ENCODE measurements at places on chromosomes 5 and 9. TPM values are rescaled to one million over a fixed set of nuclear protein-coding genes. Genes with fewer than 3 reads are reported as not detected.
A peak's percentile ranks its signal among the peaks of the same experiment; 100 is the strongest.

The DOCK2 gene
- 171 TPM for total RNA-seq

GRCh38 chr9:135990468-135991429, 29.6 kb upstream of the UBAC1 start:
- peak; percentile 65 for DNase-seq

The CCDC180 gene
- 17.8 TPM for total RNA-seq

DNA sequence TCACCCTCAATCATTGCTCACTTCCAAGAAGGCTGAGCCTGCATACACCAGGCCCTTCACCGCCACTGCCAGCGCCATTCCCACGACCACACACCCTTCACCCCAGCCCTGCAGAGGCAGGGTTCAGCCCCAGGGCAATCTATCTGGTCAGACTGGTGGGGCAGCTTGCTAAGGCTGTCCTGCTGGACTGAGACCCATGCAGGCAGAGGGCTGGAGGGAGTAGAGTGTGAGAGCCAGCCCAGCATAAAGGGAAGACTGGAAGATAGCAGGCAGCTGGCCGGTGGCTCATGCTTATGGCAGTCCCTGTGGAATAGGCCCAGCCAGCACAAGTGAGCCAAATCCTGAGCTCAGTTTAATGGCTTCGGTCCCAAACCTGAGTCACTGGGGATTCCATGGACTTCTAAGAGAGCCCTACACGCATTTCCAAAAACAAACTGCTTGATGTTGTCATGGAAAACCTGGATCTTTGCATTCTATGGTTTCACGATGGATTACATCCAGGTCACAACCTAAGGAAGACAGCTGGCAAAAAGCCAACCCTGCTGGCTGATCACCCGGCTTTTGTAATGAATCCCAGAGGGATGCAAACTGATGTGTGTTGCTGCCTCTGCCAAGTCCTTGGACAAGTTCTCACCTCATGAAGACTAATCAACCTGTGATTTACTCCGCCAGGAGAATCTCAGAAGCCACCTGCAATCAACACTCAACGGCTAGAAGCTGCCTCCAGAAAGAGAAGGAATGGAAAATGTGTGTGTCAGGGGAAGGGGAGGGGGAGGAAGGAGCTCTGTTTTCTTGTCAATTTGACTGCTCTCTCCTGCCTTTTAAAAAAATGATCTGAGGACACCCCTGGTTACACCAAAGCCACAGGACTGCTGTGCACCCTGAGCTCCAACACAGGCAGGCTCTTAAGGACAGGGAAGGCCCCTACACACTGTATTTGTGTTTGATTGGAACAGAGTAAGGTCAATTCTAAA, 143.6 kb downstream of the LHFPL2 start:
- no peak for DNase-seq

DNA sequence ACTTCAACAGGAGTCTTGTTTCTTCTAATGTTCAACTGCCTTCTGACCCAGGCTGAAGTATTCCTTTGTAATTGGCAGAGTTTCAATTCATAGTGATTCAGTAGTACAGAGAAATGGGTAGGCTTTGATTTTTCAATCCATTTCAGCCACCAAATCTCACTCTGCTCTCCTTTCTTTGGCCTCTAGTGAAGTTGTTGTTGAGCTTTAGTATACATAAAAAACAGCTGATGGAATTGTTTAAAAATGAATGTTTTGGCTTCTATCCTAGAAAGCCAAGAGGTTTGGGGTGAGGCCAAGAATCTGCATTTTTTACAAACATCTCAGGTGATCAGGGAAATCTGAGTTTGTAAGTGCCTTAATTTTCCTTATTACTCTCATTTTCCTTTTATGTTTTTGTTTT, 182.9 kb upstream of the MAP1B start:
- no peak for DNase-seq

The PCAT7 gene
- not detected for total RNA-seq

DNA sequence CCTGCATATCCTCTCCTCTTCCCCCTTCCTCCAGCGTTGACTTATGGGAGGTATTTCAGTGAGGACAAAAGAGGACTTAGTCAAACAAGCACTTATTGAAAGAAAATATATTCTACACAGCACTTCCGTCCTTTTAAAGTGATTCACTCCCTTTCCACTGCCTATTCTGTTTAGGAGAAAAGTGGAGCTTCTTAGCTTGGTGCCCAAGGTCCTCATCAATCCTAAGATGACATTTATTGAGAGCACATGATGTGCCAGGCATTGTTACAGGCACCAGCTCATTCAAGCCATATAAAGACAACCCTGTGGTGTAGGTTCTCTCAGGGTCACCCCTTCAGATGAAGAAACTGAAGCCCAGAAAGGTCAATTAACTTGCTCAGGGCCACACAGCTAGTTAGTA, 95.9 kb downstream of the KCNIP1 start:
- no peak for DNase-seq

GRCh38 chr5:59458966-59459729, 434.4 kb downstream of the PDE4D start:
- no peak for DNase-seq

- DNase-seq = no peak
These were observed 50.2 kb downstream of the FAM114A2 start for GRCh38 chr5:153988510-153988909.

GRCh38 chr5:154031937-154032489, 6.7 kb downstream of the FAM114A2 start:
- DNase-seq = no peak

The PCSK5 gene
- 19.9 TPM for total RNA-seq

GRCh38 chr5:120304663-120305062, 159.4 kb upstream of the PRR16 start:
- no peak for DNase-seq

DNA sequence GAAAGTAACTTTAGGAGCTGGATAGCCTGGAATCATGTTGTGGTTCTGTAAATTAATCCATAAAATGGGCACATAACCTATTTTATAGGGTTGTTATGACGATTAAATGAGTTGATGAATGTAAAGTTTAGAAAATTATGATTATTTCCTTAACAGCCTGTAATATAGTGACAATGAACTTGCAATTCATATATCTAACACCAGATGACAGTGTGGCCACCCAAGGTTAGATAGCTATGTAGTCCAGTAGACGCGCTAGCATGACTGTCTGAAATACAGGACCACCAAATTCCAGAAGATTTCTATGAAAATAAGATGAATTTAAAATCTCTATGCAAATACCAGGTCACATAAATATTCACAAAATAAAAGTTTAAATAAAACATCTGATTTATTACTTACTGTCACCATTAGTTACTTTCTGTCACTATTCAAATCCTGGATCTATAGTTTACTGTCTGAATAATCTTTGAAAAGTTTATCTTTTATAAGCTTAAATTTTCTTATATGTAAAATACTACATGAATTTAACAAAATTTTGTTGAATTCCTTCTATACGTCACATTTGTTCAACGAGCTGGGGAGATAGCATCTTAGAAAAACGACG, 26.1 kb upstream of the MACIR start:
- no peak for DNase-seq

The SH3PXD2B gene
- total RNA-seq = 0.47 TPM

DNA sequence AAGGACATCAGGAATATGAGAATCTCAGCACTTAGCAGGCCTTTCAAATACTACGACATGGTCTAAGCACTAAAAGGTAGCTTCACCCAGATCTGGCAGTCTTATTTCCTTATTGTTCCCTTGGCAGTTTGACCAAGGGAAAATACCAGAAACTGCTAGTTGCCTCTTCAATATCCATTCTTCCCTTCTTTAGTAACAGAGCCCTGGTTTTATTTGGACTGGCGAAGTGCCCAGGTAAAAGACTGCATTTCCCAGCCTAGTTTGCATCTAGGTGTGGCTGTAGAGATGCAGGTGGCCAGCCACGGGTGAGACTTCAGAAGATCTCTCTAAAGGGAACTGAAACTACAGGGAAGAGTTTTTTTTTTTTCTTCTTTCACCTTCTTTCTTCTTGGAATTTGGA, 21.6 kb downstream of the DMRT2 start:
- DNase-seq = no peak

GRCh38 chr9:38639577-38639940, 19.2 kb upstream of the ANKRD18A start:
- no peak for DNase-seq

- no peak for DNase-seq
These were observed 24.0 kb downstream of the DCTN4 start for GRCh38 chr5:150734579-150735384.

DNA sequence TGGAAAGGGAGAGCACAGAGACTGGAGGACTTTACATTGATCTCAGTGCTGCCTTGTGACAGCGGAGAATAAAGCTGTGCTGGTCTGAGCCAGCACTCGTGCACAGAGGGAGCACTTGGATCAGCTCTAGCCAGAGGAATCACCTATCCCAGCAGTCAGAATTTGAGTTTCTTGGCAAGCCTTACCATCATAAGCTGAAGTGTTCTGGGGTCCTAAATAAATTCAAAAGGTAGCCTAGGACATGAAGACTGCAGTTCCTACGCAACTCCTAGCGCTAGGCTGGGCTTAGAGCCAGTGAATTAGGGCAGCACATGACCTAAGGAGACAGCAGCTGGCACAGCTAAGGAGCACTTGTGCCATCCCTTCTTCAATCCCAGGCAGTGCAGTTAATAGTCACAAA, 119.5 kb downstream of the HMHB1 start:
- no peak for DNase-seq

DNA sequence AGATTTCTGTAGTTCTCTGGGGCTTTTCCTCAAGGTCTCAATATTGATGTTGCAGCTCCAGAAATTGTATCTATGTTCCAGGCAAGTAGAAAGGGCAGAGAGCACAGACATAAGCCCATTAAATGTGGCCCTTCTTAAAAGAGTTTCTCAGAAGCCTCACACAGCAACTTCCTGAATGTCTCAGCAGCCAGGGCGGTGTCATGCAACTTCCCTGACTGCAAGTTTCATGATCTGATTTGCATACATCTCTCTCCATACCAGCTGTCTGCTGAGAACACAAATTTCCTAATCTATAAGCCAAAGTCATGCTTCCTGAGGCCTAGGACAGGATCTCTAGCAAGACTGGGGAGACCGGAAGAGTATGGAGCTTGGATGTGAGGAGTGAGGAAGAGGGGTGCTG, 13.0 kb downstream of the RGS7BP start:
- DNase-seq = no peak

The GLRA1 gene
- not detected for total RNA-seq

GRCh38 chr5:127521138-127521770, 3.8 kb downstream of the PRRC1 start:
- no peak for DNase-seq

The PCDHA3 gene
- not detected for total RNA-seq

GRCh38 chr5:60916646-60917045, 28.2 kb downstream of the ERCC8 start:
- DNase-seq = no peak

GRCh38 chr5:176879663-176880361, 19.3 kb downstream of the HK3 start:
- DNase-seq = no peak

The FREM1 gene
- not detected for total RNA-seq

- no peak for DNase-seq
These were observed 207.8 kb upstream of the MAP3K1 start for GRCh38 chr5:56607551-56607950.

DNA sequence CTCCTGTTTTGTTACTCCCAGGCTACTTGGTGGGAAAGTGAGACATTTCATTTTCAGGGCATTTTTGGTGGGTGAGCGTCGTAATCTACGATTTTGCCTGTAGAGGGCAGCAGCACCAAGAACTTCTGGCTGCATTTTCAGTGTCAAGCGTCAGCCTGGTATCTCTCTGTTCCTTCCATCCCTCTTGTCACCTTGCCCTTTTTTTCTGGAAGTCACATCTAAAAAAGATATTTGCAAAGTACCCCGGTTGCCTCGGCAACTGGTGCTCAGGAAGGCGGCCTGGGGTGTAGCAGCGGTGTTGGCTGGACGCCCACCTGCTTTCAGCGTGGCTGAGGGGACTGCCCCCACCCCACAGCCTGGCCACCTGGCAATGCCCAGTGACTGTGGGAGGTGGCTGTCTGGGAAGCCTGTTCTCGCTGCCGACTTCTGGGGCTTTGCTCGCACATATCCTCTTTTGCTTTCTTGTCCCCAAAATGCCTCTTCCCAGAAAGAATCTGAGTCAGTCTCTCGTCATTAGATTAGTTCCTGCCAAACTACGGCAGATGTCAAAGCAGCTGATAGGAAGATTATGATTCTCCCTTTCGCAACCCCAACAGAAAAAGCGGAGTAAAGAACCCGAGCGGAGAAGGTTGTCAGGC, 84.5 kb downstream of the ACER2 start:
- no peak for DNase-seq

DNA sequence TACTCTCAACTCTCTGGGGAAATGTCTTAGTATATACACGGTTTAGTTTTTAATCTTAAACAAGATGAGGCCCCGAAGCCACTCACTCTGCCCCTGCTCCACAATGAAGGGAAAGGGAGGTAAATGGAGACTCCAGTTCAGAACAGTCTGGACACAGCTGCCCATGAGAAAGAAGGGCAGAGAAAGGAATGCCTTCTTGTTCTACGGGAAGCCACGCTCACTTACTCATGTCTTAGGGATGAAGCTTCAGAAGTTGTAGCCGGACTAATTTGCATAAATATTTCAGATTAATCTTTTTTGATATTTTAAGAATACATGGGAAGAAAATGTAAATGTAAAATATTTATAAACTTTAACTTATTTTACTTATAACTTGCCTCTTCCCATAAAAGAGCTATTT, 94.0 kb downstream of the COL23A1 start:
- DNase-seq = no peak

DNA sequence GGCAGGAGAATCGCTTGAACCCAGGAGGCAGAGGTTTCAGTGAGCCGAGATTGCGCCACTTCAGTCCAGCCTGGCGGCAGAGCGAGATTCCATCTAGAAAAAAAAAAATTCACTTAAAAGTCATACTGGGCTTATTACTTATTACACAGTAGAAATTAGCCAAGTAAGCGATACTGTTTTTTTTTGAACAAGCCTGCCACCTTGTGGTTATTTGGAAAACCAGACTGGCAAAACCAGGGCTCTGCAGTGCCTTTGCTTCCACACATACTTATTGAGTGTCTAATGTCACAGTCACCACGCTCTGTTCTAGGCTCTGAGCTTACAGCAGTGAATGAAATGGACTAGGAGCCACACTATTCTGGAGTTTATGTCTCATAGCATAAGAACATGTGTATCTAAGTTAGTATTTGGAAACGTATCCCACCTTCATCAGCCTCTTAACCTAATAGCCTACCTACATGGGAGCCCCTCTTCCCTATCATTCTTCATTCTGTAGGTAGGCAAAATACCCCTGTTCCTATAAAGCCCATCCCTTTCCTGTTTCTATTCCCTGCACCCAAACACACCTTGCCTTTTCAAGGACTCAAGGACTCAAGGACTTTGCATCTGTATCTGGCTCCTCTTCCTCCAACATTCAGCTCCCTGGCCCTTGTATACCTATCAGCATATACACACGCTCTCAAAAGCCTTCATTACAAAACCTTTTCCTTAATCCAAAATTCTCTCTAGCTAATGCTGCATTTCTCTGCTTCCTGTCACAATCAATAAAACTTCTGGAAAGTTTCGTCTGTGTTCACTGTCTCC, 13.9 kb upstream of the BASP1 start:
- DNase-seq = no peak

DNA sequence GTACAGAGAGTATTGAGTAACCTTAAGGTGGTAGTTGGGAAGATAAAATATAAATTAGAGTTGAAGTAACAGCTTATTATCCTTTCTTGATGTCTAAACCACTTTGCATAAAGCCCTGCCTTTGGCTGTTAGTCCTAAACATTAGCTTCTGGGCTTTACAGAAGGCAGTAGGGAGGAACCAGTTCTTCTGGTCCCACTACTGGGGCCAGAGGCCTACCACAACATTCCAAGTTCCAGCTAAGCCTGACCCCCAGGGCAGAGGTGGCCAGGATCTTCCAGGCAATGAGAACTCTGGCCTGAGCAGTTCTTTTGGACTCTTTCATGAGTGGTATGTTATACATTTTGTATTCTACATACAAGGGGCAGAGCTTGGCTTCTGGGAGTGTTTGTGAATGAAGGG, 26.1 kb downstream of the DNAI1 start:
- no peak for DNase-seq

- no peak for DNase-seq
These were observed 8.3 kb upstream of the COMMD10 start for GRCh38 chr5:116076496-116076895.
